ENCODE measurements at places on chromosomes 2 and 18. TPM values are rescaled to one million over a fixed set of nuclear protein-coding genes. Genes with fewer than 3 reads are reported as not detected.

The TRAF3IP1 gene
- 7.1 TPM for total RNA-seq

- peak; percentile 57 for DNase-seq
These were observed 33.8 kb downstream of the SDC1 start for GRCh38 chr2:20190876-20191713.

The DCC gene
- not detected for total RNA-seq

DNA sequence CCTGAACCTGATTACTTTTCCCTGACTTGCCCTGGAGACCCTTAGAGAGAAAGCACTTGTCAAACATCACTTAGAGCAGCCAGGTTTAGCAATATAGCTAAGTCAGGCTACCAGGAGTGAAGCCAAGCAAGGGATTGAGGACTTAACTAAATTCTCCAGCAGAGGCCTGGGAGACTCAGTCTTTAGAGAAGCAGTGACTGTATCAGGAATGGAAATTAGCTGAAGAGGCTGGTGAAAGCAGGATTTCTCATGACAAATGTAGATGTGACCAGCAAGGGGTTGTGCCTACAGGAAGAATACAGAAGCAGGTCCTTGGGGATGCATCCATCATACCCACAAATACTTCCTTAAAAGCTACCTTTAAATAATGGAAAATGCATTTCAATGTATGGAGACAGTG lies 368.9 kb upstream of the MEIS1 start:
- no peak for DNase-seq

DNA sequence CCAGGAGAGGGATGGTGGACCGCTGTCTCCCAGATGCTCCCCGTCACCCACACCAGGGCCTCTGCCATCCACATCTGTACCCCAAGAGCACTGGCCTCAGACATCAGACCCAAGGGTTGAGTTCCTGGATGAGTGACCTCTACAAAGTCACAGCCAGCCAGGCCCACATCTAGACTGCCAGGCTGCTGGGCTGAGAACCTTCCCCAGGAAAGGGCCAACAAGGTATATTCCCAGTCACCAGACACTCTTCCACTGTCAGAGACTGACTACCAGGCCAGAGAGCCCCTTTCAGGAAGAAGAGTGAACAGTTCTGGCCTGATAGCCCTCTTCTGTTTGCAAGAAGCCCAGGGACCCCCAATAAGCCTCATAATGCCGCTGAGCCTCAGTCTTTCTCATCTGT lies 44.3 kb downstream of the C1QL2 start:
- no peak for DNase-seq

Measured in RPMI7951 (cell line).